ENCODE measurements at places on chromosomes 11 and 22. TPM values are rescaled to one million over a fixed set of nuclear protein-coding genes. Genes with fewer than 3 reads are reported as not detected.

DNA sequence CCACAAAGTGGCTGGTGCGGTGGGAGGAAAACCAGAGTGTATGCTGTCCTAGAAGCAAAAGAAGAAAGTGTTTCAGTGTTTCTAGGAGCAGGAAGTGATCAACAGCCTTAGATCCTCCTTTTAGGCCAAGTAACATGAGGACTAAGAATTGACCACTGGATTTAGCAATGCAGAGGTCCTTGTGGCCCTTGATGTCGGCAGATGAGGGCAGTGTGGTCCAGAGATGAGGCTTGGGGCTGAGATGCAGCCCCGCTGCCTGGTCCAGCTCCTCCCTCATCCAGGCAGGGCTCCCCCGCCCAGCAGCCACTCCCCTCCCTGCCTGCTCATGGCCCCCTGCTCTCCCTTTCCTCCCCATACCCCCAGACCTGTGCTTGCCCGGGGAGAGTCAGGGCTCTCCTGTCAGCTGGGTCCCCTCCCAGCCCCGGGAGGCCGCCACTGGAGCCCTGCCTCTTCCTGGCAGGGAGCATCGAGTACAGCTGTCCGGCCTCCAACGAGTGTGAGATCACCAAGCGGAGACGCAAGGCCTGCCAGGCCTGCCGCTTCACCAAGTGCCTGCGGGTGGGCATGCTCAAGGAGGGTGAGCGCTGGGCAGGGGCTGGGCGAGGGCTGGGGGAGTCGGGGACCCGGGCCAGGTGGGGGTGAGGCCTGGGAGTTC is 3.7 kb downstream of the TRMT112 start:
- H3K27ac ChIP-seq, result no peak overlapping the region
- no peak for DNase-seq
- no peaks in the 10 kb centered on the region for H3K27me3 ChIP-seq

DNA sequence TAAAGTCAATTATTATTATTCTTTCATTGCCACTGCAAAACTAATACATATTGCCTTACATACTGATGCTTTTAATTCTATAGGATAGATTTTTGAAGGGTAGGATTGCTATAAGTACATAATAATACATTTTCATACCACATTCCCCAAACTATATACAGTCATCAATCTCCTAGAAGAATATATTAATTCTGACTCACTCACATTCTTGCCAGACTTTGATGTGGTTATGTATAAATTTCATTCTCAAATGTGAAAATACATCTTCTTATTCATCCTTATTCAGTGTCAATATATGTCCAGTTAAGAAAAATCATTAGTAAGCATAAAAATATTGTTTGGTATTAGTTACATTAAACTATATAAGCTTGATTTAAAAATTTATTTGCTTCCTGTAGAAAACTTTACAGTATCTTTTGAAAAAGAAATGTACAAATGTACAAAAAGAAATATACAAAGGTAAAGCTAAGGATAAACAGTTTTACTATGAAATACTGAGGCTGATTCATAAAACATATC is 458.8 kb upstream of the CNTN5 start:
- no peaks in the 10 kb centered on the region for H3K27me3 ChIP-seq
- no peaks in the 10 kb centered on the region for H3K36me3 ChIP-seq
- no peak overlapping the region for H3K27ac ChIP-seq
- no peaks in the 10 kb centered on the region for H3K4me1 ChIP-seq
- no peak overlapping the region for H3K4me3 ChIP-seq

Gene CNGA4
- total RNA-seq, result 0.20 TPM

Gene RAB36
- 0.47 TPM for total RNA-seq

Gene MALAT1
- total RNA-seq, result 31,942 TPM
